Foreskin keratinocyte (primary cell): ENCODE measurements at places on chromosomes 13 and 19.
A peak's percentile ranks its signal among the peaks of the same experiment; 100 is the strongest.

- DNase-seq: no peak
Observed at GRCh38 chr13:81194362-81194761, 853.4 kb upstream of the SPRY2 start.

DNA sequence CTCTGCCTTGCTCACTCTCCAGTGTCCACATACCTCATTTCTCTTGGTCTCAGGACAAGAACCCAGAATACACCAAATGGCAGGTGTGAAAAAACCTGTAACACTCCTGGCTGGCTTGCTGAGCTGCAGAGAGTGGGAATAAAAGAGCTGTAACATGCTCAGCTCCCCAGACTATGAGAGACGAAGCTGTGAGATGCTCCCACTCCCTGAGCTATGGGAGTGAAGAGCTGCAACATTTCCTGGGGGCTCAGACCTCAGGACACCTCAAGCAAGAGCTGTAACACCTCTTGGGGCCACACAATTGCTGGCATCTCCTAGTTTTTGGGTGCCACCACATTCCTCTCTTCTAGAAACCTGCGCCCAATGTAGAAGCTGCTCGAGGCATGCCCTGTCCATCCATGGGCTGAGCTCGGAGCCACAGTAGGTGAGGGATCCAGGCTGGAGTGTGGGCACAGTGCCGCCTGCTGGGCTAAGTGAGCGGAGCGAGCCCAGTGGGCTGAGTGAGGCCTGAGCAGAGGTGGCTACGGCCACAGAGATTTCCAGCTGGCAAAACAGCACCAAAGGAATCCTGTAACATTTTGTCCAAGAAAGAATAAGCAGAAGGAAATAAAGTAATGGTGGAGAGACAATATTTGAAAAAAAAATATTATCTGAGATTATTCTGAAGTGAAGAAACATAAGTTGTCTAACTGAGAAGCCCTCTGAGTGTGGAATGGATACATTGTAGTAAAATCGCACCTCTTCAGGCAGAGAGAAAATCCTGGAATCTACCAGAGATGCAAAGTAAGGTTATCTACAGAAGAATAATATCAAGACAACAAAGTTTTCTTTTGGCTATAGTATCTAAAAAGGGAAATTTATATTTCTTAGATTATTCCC, 186.2 kb upstream of the PCDH9 start:
- peak; percentile 4 for DNase-seq

DNA sequence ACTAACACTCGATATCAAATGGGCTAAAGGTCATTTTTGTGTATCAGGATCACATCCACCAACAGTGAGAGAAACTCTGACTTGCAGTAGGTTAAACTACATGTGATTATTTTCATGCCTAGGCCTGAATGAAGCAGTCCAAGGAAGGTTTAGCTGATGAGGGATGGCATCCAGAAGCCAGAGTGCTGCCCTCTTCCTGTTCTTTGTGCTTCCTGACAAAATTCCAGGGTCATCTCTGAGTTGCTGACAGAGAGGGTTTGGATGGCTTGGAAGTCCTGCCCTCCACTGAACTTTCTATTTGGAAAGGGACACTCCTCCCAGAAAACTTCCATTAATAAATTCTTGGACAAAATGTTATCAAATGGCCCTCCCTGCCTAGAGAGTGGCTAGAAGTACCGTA, 728.3 kb upstream of the SLC10A2 start:
- DNase-seq: no peak

GRCh38 chr13:99892196-99892613, 79.4 kb downstream of the ZIC5 start:
- no peak for DNase-seq

DNA sequence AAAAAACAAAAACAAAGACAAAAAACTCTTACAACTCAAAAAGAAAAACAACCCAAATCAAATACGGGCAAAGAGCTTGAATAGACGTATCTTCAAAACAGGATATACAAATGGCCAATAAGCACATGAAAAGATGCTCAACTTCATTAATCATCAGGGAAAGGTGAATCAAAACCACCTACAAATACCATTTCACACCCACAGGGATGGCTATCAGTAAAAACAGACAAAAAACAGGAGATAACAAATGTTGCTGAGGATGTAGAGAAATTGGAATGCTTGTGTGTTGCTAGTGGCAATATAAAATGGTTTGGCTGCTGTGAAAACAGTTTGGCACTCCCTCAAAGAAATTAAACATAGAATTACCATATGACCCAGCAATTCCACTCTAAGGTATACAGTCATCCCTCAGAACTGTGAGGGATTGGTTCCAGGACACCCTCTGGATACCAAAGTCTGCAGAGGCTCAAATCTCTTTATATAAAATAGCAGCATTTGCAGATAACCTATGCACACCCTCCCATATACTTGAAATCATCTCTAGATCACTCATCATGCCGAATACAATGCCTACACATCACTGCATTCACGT, 29.7 kb downstream of the MLLT1 start:
- no peak for DNase-seq

- DNase-seq: no peak
Observed at GRCh38 chr19:49498475-49498874, 2.2 kb downstream of the RPS11 start.

DNA sequence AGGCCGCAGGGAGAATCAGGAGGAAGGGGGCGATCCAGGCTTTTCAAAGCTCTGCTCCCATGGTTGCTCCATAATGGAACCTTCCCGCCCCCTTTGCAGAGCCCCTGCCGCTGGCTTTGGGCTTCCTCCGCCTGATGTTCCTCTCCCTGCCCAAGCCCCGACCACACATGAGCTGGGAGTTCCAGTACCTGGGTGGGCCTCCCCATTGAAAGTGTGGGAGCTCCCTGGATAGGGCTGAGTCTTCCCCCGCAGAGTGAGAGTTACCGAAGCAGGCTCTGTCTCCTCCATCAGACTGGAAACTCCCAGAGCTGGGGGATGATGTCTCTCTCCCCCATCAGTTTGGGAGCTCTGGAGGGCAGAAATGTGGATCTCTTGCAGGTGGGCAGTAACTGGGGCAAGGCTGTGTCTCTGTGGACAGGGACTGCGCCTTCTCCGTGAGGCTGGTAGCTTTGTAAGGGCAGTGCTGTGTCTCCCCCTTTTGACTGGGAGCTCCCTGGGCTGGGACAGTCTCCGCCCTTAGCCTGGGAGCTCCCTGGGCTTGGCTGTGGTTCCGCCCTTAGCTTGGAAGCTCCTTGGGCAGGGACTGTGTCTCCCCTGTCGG, 722 bp downstream of the DCAF15 start:
- DNase-seq: peak; percentile 33

DNA sequence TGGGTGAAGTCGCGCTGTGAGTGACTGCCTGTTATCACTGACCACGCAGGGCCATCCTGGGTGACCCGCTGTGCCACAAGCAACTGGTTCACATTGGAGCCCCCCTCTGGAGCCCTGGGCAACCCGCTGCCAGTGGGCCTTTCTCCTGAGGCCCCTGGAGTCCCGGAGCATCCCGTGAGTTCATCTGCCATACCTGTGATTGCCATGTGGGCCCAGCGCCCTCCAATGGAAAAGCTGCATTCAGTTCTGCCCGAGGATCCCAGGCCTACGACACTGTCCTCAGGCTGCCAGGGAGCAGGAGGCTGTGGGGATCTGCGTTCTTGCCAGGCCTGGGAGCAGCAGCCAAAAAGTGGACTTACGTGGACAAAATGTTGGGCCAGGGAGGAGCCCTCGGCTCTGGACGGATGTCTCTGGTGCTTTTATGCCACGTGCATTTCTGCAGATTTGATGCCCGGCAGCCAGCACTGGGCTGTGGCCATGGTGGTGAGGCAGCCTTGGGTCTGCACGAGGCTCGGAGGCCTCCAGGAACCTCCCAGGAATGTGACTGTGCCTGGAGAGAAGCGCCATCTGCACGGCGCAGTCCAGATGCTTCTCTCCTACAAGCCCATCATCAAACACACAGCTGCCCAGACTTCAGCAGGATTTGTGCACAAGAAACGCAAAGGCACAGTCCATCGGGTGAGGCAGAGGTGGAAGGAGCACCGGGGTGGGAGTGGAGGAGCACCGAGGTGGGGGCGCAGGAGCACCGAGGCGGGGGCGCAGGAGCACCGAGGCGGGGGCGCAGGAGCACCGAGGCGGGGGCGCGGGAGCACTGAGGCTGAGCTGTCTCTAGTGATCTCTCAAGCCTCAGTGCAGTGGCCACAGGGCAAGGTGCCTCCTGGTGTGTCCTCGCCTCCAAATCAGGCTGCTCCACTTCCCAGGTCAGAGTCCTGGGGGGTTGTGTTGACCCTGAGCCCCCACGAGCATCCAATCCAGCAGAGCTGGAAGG, 44.0 kb downstream of the C13orf46 start:
- no peak for DNase-seq

- no peak for DNase-seq
Observed at GRCh38 chr13:22194106-22194805, 523.4 kb downstream of the FGF9 start.

- DNase-seq: no peak
Observed at GRCh38 chr13:113485545-113485944, 5.0 kb downstream of the DCUN1D2 start.

- DNase-seq: no peak
Observed at GRCh38 chr13:100659578-100659977, 15.0 kb downstream of the TMTC4 start.

DNA sequence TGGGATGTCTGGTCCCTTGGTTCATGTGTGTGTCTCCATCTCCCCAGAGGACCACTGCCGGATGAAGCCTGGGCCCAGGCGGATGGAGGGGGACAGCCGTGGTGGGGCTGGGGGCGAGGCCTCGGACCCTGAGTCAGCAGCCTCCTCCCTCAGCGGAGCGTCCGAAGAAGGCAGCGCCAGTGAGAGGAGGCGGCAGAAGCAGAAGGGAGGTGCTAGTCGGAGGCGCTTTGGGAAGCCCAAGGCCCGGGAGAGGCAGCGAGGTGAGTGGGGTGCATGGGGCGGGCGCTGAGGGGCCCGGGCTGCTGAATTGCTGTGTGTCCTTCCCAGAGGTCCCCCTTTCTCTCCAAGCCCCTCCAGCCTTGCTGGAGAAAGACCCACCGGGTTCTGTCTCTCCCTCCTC, 3.2 kb downstream of the CCDC106 start:
- DNase-seq: no peak

DNA sequence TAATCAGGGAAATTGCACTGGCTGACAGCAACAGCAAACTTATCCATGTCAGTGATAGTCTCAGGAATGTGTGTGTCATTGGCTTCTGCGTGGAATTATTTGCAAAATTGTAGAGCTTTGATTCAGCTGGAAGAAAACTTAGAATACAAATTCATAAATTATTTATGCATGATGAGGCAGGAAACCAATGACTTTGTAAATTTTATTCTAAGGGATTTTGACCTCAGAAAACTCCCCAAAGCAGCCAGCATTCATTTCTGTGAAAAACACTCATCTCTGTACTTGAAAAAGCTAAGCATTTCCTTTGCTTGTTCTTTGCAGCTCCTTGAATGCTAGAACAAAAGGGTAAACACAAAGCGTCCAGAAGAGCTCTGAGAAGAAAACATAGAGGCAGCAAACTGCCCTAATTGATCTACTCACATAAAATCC, 162.4 kb downstream of the DCT start:
- peak; percentile 28 for DNase-seq

DNA sequence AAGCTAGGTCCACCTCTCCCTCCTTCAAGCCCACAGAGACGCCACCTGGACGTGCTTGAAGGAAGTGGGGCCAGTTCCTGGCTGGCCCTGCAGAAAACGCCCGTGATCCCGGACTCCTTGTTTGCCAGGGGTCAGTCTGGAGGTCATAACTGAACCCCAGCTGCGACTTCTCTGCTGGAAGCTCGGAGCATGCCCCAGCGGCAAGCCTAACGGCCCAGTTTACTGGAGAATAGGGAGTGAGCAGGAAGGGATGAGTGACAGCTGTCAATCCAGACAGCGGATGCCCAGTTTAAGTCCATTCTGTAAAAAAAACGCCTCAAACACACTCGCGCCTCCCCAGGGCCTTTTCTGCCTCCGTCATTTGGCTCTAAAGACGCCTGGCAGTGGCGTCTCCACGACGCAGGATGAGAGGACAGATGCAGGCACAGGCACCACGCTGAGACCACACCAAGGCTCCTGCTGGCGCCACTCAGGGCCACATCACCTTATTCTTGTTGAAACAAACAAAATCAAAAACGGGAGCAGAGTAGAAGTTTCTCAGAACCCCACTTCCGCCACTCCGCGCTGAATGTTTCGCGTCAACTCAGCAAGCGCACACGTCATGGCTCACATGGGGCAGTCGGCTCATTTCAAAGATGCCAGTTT, 57.6 kb downstream of the RASA3 start:
- DNase-seq: no peak

GRCh38 chr13:51380269-51380668, 40.8 kb downstream of the SERPINE3 start:
- DNase-seq: peak; percentile 7

GRCh38 chr13:30366088-30366487, 56.2 kb upstream of the UBE2L5 start:
- no peak for DNase-seq

- no peak for DNase-seq
Observed at GRCh38 chr19:33734913-33735312, 61.8 kb upstream of the KCTD15 start.

DNA sequence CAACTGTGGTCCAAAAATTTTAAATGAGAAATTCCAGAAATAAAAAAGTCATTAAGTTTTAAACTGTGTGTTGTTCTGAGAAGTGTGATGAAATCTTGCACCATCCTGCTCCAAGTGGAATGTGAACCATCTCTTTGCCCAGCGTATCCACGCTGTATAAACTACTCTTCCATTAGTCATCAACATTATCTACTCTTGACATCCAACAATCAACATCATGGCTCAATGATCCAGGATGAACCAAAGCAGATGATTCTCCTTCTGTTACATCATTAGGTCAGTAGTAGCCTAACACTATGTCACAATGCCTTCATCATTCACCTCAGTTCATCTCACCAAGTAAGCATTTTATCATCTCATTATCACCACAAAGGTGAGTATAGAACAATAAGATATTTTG, 55.3 kb downstream of the SUCLA2 start:
- DNase-seq: peak; percentile 8

DNA sequence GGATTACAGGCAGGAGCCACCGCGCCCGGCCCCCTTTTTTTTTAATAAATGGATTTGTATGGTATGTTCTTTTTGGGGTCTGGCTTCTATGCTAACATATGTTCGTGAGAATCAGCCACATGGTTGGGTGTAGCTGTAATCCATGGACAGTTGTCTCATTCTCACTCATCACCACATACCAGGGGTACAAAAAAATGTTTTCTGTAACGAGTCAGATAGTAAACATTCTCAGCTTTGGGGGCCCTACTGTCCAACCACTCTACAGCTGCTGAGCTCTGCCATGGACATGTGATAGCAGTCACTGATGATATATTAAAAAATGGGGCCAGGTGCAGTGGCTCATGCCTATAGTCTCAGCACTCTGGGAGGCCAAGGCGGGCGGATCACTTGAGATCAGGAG, 5.1 kb upstream of the RETN start:
- DNase-seq: no peak

- DNase-seq: no peak
Observed at GRCh38 chr19:50383001-50383851, 921 bp upstream of the POLD1 start.
